ENCODE measurements at places on chromosomes 7 and 10.
A peak's percentile ranks its signal among the peaks of the same experiment; 100 is the strongest.

GRCh38 chr10:49058463-49059255, 56.7 kb downstream of the VSTM4 start:
- no peak for DNase-seq

DNA sequence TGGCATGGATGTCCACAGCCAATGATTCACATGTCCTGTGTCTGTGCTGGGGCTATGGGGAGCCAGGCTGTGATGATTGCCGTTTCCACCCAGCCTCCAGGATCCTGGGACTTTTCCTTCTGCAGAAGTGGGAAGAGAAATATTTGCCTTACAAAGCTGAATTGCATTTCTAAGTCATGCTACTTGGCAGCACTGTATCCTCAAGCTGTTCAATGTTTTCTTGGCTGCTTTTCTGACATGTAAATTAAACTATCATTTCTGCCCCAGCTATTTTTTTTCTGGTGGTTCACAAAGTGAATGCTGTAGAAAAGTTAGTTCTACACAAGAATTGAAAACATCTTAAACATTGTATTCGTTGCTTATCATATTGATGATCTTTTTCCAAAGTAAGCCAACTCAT, 51.9 kb upstream of the TCERG1L start:
- DNase-seq, result no peak

GRCh38 chr10:87740254-87740655, 77.8 kb downstream of the ATAD1 start:
- DNase-seq, result peak; percentile 7

- no peak for DNase-seq
Measured at GRCh38 chr10:61841338-61841875, 60.1 kb upstream of the ARID5B start.

- no peak for DNase-seq
Measured at GRCh38 chr10:61825628-61826027, 75.9 kb upstream of the ARID5B start.

- DNase-seq, result no peak
Measured at GRCh38 chr10:4707221-4707620, 118.8 kb upstream of the AKR1E2 start.

- DNase-seq, result no peak
Measured at GRCh38 chr10:122139627-122140170, 131.4 kb upstream of the BTBD16 start.

DNA sequence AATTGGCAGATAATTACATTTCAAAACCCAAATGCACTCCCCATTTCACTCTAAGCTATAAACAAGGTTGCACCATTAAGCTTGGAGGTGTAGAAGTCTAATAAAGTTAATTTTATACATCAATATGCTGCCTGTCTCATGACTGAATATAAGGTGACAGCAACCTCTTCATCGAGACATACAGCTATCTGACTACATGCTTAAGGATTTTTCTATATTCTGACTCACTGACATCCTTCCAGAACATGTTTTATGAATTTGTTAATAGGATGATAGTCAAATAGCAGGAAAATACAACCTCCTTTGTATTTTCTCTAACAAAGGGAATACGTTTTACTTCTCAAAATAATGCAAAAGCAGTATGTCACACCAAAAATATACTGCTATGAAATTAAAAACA, 76.6 kb downstream of the NRBF2 start:
- no peak for DNase-seq

DNA sequence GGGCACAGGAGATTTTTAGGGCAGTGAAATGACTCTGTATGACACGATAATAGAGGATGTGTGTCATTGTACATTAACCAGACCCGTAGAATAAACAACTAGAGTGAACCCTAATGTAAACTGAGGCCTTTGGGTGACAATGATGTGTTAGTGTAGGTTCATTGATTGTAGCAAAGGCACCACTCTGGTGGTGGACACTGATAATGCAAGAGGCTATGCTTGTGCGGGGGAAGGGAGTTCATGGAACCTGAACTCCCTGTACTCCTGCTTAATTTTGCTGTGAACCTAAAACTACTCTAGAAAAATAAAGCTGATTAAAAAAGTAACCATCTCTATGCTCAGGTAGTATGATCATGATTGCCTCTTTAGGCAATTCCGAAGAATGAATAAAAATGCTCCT, 96.3 kb upstream of the VIPR2 start:
- DNase-seq, result no peak

DNA sequence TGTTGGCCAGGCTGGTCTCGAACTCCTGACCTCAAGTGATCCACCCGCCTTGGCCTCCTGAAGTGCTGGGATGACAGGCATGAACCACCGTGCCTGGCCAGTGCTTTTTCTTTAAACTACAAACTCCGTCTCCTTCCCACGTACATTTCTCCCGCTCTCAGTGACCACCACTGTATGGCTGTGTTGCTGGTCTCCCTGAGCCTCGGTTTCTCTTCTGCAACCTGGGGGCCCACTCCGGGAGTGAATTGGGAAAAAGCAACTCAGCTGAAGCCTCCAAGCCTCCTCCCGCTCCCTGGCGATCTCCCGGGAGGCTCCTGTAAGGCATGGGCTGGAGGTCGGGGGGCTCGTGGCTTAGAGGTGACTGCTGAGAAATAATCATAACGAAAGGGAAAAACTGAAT, 136.3 kb downstream of the ELFN1 start:
- DNase-seq, result no peak

- DNase-seq, result no peak
Measured at GRCh38 chr10:119252051-119252465, 44.7 kb downstream of the GRK5 start.

- no peak for DNase-seq
Measured at GRCh38 chr7:2521341-2521745, 1.8 kb downstream of the LFNG start.

- DNase-seq, result no peak
Measured at GRCh38 chr10:130412317-130412716, 276.1 kb downstream of the GLRX3 start.

GRCh38 chr7:138032186-138032585, 30.3 kb upstream of the CREB3L2 start:
- DNase-seq, result no peak

- DNase-seq, result no peak
Measured at GRCh38 chr7:149409895-149410294, 51.0 kb downstream of the ZNF777 start.

DNA sequence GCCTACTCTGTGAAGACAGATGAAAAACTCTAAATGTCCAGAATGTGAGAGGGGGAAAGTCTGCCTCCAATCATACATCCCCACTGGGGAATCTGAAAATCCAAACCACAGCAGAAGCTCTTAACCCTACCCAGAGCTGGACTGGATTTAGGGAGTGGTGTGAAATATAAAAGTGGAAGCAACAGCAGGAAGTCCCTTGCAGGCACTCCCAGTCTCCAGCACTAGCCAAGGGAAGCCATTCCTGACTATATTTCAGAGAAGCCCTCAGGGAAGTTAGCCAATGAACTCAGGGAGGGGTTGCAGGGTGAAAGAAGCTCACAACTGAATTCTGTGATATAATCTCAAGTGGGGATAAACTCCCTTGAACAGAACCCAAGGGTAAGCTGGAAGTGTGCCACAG, 51.5 kb downstream of the CRPPA start:
- DNase-seq, result no peak

- no peak for DNase-seq
Measured at GRCh38 chr7:95863623-95864022, 91.3 kb downstream of the DYNC1I1 start.

GRCh38 chr7:34060196-34060947, 155.0 kb downstream of the BMPER start:
- no peak for DNase-seq

GRCh38 chr7:131502810-131503508, 53.5 kb downstream of the PODXL start:
- no peak for DNase-seq

- no peak for DNase-seq
Measured at GRCh38 chr10:90644165-90644564, 213.7 kb downstream of the HTR7 start.

- DNase-seq, result no peak
Measured at GRCh38 chr7:99190359-99191009, 17.4 kb downstream of the KPNA7 start.

GRCh38 chr10:33966946-33967345, 632.5 kb upstream of the NRP1 start:
- no peak for DNase-seq

DNA sequence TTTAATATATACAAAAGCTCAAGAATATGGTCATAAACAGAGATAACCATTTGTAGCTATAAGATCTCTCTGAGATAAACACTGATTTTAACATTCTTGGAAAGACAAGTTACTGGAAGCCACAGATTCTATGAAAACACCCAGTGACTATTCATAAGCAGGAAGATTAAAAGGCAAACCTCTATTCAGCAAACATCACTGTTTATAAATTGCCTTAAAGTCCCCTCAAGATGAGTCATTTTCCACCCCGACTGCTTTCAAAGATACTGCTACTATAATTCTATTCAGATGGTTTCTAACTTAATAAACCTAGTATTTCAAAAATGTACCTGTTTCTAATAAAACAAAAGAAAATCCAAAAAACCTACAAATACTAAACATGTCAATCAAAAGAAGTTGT, 21.0 kb downstream of the TM9SF3 start:
- DNase-seq, result no peak

- no peak for DNase-seq
Measured at GRCh38 chr10:97861097-97861750, 11.6 kb downstream of the GOLGA7B start.

DNA sequence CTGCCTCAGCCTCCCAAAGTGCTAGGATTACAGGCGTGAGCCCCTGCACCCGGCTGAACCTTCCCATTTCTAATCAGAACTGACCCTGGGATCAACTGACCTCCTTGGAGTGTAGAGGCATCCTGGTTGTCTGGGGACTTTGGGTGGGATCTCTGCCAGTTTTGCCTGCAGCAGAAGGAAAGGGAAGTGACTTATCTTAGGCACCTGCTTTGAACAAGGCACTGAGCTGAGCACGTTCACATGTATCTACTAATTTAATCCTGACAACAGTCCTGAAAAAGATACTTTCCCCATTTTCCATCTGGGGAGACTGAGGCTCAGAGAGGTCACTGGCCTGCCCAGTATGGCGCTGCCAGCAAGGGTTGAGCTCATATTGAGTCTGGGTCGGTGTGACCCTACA, 153.4 kb downstream of the CUX1 start:
- no peak for DNase-seq

GRCh38 chr10:114028425-114028824, 15.2 kb upstream of the ADRB1 start:
- no peak for DNase-seq

GRCh38 chr10:66642217-66642616, 283.6 kb upstream of the LRRTM3 start:
- DNase-seq, result no peak

DNA sequence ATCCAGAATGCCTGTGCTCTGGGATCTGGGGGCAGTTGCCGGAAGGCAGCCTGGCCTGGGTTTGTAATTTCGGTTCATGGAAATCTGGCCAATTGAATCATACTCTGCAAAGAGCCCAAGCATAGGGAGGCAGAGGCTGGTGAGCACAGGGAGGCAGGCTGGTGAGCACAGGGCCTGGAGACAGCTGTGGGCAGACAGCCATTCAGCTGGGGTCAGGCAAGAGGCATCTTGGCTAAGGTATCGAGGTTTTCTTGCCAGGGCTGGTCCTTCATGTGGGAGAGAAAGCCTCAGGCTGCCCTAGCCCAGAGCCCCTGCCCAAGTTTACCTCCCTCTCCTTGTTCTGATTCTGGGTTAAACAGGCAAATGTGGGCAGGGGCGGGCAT, 63.7 kb upstream of the BAIAP2L1 start:
- DNase-seq, result no peak

DNA sequence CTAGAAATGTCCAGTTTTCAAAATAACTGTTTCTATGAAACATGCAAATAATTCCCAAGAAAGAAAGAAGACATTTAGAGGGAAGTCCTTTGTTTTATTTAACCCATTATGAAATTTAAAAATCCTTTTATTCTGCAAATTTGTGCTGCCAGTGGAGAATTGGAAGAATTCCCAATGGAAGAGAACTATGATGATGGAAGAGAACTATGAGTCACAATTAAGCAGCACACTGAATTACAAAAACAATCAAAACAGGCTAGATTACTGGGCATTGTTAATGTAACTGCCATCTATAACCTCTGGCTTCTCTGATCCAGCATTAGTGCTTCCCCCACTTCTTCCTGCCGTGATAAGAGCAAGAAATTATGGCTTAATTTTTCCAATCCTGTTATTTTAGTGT, 126.2 kb upstream of the FEZF1 start:
- DNase-seq, result no peak

GRCh38 chr10:80167471-80168161, 35.1 kb downstream of the PLAC9 start:
- DNase-seq, result no peak

- no peak for DNase-seq
Measured at GRCh38 chr10:110483633-110484032, 14.1 kb upstream of the DUSP5 start.

- no peak for DNase-seq
Measured at GRCh38 chr10:98332623-98333269, 64.8 kb upstream of the LOXL4 start.

GRCh38 chr7:151790830-151791620, 85.9 kb downstream of the PRKAG2 start:
- no peak for DNase-seq

DNA sequence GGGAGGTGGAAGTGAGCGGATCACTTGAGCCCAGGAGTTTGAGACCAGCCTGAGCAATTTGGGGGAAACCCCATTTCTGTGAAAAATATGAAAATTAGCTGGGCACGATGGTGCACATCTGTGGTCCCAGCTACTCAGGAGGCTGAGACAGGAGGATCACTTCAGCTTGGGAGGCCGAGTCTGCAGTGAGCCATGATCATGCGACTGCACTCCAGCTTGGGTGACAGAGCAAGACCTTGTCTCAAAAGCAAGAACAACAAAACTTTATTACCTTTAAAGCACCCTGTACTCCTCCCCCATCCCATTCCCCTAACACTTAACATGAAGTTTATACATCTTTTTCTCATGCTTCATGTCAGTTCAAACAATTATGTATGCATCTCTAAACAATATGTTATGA, 1.3 kb upstream of the TMEM248 start:
- DNase-seq, result no peak

GRCh38 chr10:21260066-21260465, 265.4 kb downstream of the SKIDA1 start:
- no peak for DNase-seq

DNA sequence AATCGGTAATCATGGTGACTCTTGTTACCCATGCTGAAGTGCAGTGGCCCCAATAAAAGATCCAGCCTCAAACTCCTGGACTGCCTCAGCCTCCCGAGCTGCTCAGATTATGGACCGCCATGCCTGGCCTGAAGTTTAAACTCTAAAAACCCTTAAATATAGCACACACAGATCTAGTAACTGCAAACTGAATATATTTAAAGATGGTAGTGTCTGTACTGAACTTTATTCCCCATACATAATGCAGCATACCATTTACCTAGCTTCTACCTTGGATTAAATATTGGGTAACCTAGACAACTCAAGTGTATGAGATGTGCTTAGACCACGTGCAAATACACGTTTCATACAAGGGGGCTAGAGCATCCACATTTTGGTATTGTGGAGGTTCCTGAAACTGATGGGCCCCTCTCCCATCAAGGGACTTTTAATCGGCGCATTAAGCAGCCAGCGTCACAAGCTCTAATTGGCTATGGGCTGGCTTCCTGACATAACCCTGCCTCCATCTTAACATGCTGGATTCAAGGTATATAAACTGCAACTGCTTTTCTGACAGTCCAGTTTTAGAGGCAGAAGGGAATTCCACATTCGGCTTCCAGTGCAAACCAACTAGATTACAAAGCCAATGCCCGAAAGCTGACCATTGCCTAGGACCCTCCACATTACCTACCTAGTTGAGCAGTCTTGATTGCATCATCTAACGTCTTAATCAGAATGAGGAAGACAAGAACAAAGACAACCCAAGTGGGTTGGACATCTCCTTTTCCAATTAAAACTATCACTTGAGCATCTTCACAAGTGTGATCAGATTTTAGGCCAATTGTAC, 13.0 kb downstream of the HNRNPA2B1 start:
- DNase-seq, result peak; percentile 43

All from SIG-M5 (cell line).